ENCODE measurements at places on chromosomes 4 and X. TPM values are rescaled to one million over a fixed set of nuclear protein-coding genes. Genes with fewer than 3 reads are reported as not detected.

The CYTL1 gene
- 1.4 TPM for total RNA-seq

- DNase-seq, result no peak
Measured at GRCh38 chr4:13092702-13093101, 391.4 kb downstream of the RAB28 start.

The ASB12 gene
- total RNA-seq, result not detected

DNA sequence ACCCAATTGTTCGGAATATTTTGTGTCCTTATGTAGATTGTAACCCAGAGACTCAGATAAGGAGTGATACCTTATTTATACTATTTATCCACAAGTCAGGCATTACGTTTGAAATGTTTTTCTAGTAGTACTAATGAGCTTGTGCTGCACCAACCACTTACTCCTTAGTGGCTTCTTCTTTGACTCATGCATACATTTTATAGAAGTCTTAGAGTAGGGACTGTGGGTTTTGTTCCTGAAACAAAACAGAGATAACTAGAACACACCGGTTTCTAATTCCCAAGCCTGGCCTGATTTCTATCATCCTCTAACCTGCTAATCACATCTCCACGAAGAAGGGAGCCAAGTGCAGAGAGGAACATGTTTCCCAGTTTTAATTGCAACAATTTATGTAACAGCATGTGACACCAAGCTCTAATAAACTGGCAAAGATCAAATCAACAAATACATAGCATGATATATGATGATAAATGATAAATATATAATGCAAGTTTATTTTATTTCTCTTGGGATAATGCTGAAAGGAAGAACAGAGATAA, 32.3 kb downstream of the MGARP start:
- peak; percentile 23 for DNase-seq

DNA sequence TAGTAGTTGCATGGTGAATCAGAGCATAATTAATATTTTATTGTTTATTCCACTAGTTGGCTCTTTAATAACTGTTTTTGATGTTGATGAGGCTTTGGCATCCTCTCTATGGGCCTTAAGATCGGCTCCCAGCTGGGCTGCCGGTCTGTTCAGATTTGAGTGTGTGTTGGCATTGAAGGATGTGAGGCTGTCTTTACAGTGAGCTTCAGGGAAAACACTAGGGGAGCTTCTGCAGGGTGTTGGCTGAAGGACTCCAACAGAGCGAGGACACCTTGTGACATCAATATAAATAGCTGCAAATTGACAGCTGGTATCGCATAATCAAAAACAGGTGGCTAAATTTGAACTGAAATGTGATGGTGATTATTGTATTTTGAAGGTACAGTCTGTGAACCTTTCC, 322.0 kb downstream of the FSTL5 start:
- no peak for DNase-seq

- DNase-seq, result no peak
Measured at GRCh38 chr4:76898385-76898692, 395 bp upstream of the SOWAHB start.

GRCh38 chr4:185713272-185713671, 98.7 kb downstream of the SORBS2 start:
- DNase-seq, result no peak

- DNase-seq, result no peak
Measured at GRCh38 chr4:129246145-129246544, 150.2 kb downstream of the C4orf33 start.

The MYOZ2 gene
- total RNA-seq, result under 0.01 TPM

The HTN3 gene
- not detected for total RNA-seq

GRCh38 chrX:43940816-43941474, 32.2 kb downstream of the NDP start:
- peak; percentile 42 for DNase-seq

DNA sequence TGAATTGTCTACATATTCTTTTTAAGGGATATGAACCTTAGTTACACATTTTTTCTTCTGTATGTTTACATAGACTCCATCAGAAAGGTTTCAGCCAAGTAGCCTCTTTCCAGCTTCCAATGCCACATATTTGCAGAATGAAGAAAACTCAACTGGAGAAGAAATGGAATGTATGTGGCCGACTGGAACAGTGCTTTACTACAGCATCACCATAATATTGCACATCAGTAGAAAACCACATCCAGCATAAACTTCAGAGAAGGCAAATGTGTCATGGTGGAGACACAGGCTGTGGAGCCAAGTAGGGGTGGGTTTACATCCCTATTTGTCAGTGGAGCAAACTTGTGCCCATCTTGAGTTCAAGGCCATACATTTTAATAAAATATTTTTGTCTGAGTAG, 204.8 kb upstream of the LDB2 start:
- peak; percentile 95 for DNase-seq

DNA sequence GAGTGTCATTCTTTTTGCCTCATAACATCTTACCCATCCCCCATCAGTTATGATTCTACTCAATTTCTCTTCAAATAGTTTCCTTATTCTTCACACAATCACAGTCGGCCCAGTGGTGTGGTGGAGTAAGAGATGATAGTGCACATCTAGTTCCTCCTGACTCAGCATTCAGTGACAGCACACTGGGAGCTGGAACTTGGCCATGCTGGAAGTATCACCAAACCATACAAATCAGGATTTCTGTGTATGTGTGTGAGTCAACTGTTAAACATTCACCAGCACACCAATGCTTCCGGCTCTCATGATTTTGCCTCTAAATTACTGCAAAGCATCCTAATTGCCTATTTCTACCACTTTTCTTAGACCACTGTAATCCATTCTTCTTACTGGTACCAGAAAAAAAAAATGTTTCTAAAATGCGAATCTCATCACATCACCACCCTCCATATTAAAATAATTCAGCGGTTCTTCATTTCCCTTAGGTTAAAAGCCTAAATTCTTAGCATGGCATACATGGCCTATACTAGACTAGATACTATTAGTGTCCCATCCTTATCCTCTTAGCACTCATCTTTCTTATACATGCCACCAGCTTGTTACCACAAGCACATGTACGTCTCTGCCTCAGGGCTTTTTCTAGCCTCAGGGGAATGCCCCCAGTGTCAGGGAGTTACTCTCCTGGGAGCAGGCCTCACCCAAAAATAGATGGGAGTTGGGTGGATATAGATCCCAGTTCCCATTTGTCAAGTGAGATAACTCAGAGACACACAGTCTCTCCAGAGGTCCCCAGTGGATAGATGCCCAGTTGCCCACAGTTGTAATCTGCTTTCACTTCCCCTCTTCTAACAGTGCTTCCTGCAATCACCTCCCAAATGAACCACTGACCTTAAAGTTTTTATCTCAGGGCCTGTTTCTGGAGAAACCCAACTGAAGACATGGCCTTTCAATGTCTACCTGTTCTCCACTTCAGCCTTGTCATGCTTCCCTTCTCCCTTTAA, 49.2 kb upstream of the DDX53 start:
- peak; percentile 89 for DNase-seq

DNA sequence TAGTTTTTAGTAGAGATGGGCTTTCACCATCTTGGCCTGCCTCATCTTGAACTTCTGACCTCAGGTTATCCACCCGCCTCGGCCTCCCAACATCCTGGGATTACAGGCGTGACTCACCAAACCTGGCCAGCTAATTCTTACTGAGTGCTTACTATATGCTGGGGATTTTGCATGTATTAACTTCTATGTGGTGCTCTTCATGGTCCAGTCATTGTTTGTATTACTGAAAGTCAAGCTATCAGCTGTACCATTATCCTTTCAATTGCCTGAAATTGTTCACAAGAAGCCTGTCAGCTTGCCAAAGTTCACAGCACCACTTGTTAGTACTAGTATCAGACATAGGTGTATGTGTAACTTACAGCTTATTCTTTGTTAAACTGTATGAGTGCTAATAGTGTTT, 1272.1 kb downstream of the ARAP2 start:
- DNase-seq, result no peak

- no peak for DNase-seq
Measured at GRCh38 chrX:110015032-110015431, 12.1 kb downstream of the TMEM164 start.

DNA sequence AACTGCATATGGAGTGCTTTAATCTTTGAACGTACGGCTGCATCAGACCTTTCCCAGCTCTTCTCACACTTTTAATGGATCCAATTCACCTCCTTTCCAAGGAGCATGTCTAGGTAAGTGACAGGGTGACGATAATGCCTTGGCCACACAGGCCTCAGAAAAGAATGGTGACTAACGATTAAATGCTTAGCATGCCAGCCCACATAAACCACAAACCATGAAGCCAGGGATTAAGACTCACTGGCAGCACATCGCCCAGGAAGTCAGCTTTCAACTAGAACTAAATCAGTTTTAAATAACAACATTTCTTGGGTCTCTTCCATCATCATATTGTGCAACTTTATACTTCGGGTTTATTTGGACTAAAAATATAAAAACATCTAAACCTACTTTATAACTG, 28.7 kb downstream of the INPP4B start:
- peak; percentile 88 for DNase-seq

DNA sequence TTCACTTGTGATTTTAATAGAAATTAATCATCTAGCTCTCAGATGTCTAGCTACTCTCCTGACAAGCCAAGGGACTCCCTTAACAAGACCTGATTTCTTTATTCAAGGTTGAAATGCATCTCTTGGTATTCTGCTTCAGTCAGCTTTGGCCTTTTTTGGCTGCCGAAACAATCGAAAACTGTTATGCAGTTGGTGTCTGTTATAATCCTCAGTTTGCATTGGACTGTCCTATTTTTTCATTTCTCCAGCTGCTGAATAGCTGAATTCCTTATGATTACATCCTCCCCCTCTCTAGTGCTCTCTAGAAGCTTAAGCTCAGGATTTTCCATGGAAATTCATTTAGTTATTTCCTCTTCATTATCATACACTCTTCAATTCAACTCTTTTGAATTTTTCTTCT, 177.2 kb downstream of the TRIML1 start:
- no peak for DNase-seq

- no peak for DNase-seq
Measured at GRCh38 chr4:17876943-17877342, 66.2 kb downstream of the NCAPG start.

DNA sequence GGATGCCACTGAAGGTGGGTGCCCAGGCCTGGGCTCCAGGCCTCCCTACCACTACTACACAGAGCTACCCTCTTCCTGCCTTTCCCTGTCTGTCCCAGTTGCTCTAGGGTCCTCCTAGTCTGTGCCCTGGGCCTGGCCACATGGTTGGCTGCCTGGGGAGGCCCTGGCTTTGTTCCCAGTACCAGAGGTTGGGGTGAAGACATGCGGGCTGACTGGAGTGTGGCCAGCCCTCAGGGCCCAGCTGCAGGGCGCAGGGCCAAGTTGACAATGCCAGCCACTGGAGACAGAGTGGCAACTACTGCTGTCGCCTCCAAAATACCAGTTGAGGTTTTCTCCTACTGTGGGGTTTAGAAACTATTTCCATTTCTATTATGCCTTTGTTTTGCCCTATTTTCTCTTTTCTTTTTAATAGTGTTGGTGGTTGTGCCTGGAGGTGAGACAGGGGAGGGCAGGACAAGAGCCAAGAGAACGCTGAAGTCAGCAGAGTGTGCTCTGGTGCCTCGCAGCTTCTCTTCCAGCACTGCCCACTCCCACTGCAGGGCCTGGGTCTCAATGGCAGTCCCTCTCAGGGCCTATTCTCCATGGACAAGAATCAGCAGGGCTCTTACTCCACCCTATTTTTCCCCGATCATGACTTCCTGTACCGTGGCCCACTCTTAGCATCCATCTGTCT, 32.2 kb upstream of the XPNPEP2 start:
- no peak for DNase-seq

GRCh38 chr4:17328141-17328815, 183.6 kb downstream of the QDPR start:
- no peak for DNase-seq

GRCh38 chrX:72554448-72555140, 18.0 kb downstream of the HDAC8 start:
- DNase-seq, result no peak

DNA sequence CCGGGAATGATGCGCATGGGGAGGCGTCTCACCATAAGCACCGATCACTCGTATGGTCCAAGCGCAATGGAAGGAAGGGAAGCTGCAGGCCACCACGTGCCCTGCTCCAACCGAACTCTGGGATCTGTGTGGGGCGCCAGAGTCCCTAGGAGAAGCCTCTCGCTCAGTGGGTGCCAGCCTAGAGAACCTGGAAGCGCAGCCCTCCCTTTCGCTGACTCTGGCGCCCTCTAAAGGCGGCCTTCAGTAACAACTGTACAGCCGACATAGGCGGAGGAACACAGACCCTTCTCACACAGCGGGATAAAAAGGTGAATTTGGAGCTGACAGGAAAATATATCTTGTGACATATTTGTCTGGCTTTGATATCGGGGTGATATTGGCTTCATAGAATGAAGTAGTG, 76.0 kb downstream of the INTS6L start:
- DNase-seq, result peak; percentile 16

GRCh38 chr4:147753047-147753446, 21.2 kb downstream of the ARHGAP10 start:
- no peak for DNase-seq

The FDCSP gene
- not detected for total RNA-seq

The AMBN gene
- total RNA-seq, result not detected

- no peak for DNase-seq
Measured at GRCh38 chr4:155434904-155435303, 58.1 kb upstream of the MAP9 start.

- peak; percentile 74 for DNase-seq
Measured at GRCh38 chrX:96004386-96004785, 680.3 kb upstream of the DIAPH2 start.

The DKK2 gene
- total RNA-seq, result 0.83 TPM

The PDGFC gene
- total RNA-seq, result 90.7 TPM

DNA sequence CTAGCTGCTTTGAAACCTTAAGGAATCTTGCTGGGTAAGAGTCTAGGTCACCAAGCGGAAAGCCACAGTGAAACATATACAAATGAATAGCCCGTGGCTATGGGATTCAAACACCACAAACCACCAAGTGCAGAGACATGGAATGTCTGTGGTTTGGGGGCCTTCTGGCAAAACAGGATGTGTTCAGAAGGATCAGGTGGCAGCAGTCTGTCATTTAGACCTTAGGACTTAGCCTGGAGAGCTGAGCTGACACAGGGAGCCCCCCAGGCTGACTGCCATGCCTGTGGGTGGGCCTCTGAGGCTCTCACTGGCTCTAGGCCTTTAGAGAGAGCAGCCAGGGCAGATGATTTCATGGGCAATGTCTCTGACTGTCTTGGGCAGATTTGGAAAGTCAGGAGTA, 225.6 kb downstream of the FBXW7 start:
- DNase-seq, result peak; percentile 82

GRCh38 chr4:177222781-177223180, 86.9 kb upstream of the NEIL3 start:
- DNase-seq, result no peak

DNA sequence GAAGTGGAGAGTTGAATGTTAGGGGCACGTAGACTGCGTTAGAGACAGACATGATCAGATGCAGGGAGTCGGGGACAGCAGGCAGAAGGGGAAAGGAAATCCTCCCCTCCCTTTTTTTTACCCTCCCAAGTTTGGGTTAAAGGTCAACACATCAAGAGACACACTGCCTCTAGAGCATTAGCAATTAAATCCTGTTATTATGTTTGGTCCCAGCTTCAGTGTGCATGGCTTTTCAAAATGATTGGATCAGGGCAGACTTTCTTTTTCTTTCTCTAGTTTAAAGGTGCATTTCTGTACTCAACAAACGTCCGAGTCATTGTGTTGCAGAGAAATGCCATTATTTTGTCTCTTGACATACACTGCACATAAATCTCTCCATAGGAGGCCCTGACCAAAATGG, 63.9 kb downstream of the USP26 start:
- no peak for DNase-seq

The CXCL1 gene
- not detected for total RNA-seq
